ENCODE measurements at places on chromosomes 4 and X.

DNA sequence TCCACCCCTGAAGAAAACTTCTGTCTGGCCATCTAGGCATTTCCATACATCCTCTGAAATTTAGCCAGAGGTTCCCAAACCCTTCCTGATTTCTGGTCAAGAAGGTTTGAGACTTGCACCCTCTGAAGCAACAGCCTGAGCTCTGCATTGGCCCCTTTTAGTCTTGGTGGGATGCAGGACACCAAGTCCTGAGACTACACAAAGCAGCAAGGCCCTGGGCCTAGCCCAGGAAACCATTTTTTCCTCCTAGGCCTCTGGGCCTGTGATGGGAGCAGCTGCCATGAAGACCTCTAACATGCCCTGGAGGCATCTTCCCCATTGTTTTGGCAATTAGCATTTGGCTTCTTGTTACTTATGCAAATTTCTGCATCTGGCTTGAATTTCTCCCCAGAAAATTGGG, 196.6 kb downstream of the IL1RAPL2 start:
- DNase-seq: no peak

DNA sequence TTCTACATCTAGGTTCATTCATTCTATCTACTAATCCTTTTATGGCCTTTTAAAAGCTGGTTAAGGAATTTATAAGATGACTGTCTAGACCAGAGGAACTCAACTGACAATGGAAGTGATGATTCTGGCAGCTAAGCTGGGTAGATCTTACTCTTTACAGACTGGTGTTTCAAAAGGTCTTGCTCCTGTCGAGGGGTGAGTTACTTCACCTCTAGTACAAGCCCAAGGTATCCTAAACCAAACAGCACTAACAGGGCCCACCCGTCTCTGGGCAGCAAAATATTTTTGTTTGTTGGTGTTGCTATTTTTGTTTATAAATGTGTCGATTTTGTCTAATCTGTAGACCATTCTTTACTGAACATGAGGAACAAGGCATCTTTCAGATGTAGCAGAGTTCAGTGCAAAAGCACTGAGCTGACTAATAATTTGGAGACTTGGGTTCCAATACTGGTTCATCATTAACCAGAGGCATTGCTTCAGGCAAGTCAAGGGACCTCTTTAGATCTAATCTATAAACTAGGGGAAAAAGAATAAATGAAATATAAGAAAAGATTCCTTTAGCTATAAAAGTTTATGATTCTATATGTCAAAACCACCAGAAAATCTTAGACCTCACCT, 90.3 kb upstream of the FRG1 start:
- no peak for DNase-seq

DNA sequence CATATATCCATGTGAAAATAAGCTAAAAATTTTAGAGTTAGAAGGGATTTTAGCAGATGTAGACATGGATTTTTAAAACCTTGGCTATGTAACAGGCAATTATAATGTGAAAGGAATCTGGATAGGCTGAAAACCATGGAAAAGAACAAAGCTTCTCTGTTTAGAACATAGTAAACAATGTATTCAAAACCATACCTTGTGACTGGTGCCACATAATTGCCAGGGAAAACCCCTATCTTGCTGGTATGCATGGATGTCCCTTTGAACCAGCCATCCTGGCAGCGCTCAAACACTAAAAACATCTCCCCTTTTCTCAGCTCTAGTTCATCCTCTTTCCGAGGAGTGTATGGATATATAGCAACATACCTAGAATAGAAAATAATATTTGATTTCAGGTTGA, 110.6 kb upstream of the CBR4 start:
- no peak for DNase-seq

DNA sequence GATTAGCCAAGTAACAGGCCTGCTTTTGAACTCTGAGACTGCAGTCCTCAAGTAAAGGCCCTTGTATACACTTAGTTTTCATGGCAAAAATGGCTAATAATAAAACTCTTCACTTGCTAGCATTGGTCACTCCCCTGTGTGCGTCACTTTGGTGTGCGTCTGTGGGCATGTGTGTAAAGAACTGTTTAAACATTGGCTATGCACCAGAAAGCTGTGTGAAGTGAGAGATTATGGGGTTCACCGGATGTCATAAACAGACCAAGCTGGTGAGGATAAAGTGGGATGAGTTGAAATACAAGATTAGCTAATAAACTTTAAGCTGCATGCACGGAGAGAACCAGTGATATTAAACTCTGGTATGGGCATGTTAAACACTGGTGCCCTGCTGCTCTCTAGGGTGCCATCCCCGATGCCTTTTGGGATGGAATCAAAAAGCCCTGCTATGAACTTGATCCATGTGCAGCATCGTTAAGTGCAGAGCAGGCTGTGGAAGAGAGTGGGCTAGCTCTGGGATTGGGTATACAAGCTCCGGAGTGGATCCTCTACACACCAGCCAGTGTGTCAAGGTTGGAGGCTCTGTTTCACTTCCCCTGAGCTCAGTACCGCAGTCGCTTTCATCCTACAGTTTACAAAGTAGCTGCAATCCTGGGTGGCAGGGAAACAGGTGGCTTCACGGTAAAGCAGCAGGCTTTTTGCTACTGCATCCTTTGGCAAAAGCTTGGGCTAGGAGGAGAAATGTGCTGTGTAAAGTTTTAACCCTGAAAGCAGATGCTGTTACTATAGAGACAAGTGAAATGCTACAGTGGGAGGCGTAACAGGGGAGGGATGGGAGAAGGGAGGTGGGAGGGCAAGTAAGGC, 108.3 kb upstream of the SLC4A4 start:
- DNase-seq: no peak

DNA sequence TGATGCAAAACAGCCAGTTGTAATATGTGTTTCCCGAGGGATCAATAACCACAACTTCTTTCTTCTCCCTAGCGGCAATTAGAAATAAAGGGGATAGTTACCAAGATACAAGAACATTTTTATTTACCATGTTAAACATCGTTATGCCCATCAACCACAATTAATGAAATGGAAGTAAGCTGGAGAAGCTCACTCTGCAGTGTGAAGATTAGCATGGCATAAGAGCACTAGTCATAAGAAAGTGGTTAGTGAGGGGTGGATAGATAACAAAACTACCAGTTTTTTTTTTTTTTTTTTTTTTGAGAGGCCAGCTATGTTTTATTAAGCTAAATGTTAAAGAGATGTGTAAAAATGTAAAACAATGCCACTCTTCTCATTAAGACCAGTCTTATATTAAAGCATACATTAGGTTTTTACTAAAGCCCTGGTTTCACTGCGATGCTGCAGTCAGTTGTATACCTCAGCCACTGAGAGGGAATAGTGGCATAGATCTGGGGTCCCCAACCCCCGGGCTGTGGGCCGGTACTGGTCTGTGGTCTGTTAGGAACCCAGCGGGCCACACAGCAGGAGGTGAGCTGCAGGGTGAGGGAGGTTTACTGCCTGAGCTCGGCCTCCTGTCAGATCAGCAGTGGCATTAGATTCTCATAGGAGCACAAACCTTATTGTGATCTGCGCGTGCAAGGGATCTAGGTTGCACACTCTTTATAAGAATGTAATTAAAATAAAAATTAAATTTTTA, 27.9 kb upstream of the NFXL1 start:
- no peak for DNase-seq

DNA sequence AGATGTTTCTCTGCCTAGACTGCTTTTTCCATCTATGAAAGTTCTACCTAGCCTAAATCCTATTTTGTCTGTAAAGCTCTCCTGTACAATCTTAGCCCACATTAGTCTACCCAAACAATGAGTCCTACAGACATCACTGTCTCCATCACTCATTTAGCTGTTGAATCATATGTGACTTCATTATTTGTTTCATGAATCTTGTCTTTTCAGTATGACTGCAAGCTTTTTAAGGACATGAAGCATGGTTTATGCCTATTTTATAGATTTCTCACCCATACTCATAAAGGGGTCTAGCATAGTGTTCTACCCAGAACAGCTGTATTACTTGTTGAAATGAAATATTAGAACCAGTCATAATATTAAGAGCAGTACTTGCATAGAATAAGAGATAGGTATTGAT, 13.0 kb downstream of the AMMECR1 start:
- no peak for DNase-seq

GRCh38 chr4:17033768-17034181, 135.3 kb upstream of the LDB2 start:
- no peak for DNase-seq

DNA sequence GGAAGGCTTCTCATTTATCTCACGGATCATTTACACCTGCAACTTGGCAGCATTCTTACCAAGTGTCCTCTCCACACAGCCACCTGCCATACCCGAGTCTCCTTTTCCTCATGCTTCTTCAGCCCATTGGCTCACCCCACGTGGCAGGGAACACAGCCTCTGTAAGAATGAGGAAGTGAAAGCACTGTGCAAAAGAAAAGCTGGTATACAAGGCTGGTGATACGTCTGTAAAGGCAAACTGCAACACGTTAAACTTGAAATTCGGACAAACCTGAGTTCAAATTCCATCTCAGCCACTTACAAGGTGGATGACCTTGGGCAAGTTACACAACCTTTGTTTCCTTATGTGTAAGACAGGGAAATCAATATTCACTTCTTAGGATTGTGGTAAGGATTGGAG, 164.0 kb upstream of the RASGEF1B start:
- no peak for DNase-seq

GRCh38 chrX:56343664-56344063, 111.5 kb downstream of the KLF8 start:
- DNase-seq: no peak

DNA sequence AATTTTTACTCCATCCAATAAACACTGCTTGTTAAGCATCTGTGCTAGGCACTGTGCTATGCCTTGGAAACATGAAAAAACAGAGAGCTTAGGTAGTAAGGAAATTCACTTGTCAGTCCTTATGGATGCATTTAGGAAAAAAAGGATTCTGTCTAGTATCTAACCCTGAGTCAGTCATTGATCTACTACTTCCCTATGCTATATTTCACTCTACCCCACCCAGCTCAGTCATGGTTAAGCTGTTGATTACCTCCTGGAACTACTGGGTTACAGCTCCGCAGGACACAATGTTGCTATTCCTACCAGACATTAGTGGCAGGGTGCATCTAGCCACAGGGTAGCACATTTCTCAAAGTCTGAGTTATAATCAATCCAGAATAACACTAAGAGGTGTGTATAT, 2.9 kb upstream of the USP53 start:
- no peak for DNase-seq

DNA sequence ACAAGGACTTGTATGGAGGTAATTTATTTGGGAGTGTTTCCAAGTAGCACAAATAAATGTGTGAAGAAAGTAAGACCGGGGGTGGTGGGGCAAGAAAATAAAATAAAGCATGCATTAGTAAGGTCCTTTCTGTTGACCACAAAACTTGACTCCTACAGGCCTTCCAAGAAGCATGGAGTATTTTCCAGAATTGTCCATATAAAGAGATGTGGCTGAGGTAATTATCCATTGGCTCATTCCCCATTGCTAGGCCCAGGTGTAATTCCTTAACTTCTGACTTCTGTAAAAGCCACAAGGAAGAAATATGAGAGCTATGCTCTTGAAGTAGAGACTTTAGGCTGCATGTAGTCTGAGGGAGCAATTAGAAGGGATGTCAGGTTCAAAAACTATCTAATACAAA, 430.5 kb upstream of the PABPC4L start:
- no peak for DNase-seq

- no peak for DNase-seq
These were observed 24.9 kb upstream of the OCIAD2 start for GRCh38 chr4:48931459-48931858.

GRCh38 chr4:26746802-26747213, 113.8 kb upstream of the STIM2 start:
- DNase-seq: no peak

DNA sequence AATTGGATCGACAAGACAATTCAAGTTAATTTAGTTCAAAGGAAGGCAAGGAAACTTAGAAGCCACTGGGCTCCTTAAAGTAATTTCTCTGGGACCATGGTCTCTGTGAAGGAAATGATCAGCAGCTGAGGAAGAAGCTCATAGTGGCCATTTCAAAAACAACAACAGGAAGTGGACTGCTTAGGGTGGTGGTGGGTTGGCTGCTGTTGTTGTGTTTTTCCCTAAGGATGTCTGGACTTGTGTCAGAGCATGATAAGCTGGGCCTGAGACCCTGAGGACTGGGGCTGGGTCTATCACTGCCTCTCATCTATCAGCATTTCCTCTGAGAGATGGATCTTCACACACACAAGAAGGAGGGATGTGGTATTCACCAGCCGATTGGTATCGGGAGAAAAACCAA, 18.3 kb downstream of the KDR start:
- no peak for DNase-seq

DNA sequence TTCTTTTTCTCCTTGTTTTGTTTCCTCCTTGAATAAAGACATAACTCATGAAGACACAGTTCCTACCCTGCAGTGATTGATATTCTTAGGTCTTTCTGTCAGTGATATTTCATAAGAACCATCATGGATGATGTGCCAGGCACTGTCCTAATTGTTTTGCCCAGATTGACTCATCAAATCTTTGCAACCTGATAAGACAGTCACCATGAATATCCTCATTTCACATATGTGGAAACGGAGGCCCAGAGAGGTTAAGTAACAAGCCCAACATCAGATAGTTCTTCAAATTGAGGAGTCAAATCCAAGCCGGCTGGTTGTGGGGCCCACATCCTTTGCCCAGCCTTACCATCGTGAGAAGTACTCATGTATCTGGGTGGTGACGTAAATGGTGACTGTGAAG, 69.9 kb downstream of the SEL1L3 start:
- DNase-seq: no peak
